ENCODE measurements at places on chromosomes 13 and 19.
A peak's percentile ranks its signal among the peaks of the same experiment; 100 is the strongest.

GRCh38 chr13:37485756-37486155 is 112.8 kb downstream of the POSTN start:
- H3K4me1 ChIP-seq = no peaks in the 10 kb centered on the region
- H3K27me3 ChIP-seq = no peaks in the 10 kb centered on the region
- peak overlapping the region; percentile 0 for H3K27ac ChIP-seq

DNA sequence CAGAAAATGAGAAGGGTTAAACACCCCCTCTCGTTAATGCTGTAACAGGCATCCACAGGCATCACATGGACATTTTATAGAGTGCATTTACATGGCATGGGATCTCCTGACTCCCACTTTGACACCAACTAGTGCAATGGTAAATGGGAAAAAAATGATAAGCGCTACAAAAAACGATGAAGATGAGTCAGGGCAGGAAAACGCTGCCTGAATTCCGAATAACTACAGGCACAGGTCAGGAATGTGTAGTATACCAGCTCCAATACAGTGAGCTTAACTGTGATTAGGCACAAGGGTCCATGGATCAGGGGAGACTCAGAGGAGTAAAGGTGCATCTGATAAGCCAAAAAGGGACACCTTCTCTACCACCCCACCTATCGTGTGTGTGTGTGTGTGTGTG is 223.6 kb downstream of the FOXO1 start:
- no peaks in the 10 kb centered on the region for H3K27me3 ChIP-seq
- H3K4me1 ChIP-seq = peaks cover 13% of the 10 kb centered on the region
- H3K4me3 ChIP-seq = no peak overlapping the region

- no peak overlapping the region for H3K27ac ChIP-seq
- DNase-seq = no peak
- no peaks in the 10 kb centered on the region for H3K4me1 ChIP-seq
These were observed 3.4 kb upstream of the ZNF333 start for GRCh38 chr19:14686411-14686810.

DNA sequence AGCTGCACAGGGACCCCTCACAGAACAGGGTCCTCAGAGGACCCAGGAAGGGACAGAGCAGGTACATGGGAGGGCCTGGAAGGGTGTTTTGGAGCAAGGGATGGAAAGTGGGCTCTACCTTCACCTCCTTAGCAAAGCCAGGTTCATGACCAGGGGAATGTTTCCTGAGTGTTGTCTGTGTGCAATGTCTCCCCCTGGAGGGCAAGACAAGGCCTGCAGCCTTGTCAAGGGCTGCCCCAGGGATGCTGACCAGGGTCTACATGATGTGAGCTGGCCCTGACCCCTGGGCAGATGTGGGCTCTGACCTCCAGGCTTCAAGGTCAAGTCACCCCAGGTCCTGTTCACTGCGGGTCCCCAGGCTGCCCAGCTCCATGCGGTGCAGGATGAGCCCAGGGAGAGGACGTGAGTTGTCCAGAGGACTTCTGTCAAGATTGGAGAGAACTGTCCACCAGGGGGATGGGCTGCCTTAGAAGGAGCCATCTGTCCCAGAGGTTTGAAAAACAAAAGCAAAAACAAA is 1.0 kb upstream of the CEACAM1 start:
- peak overlapping the region; percentile 67 for H3K4me3 ChIP-seq
- no peaks in the 10 kb centered on the region for H3K27me3 ChIP-seq
- no peaks in the 10 kb centered on the region for H3K36me3 ChIP-seq
- peak; percentile 63 for DNase-seq
- H3K4me1 ChIP-seq = no peaks in the 10 kb centered on the region
- H3K27ac ChIP-seq = peak overlapping the region; percentile 69
